Mesenteric fat pad (tissue), 1 donor: ENCODE measurements at places on chromosomes 7 and 10.

DNA sequence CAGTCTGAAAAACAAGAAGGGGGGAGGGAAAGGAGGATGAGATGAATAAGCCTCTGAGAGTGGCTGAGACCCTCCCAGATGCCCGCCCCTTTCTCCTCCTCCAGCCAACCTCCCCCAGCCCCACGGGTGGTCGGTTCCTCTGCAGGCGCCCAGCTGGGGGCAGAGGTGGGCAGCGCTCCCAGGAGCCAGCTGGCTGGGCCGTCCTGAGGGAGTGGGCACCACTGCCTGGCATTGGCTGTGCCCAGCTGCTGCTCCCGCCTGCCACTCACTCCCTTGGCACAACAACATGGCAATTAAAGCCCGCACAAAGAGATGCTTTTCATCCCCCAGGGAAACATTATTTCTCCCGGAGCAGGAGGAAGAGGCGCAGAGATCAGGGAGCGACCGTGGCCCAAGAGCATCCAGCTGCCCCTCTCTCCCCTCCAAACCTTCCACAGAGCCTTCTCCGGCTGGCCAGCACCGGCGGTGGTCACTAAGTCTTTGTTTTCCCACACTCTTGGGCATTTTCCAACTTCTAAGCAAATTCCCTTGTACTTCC, 107.2 kb downstream of the SPDYE5 start:
- no peak for DNase-seq

- DNase-seq, result no peak
These were observed 155.1 kb downstream of the ANK3 start for GRCh38 chr10:60234551-60234950.

GRCh38 chr10:130454543-130455000, 318.4 kb downstream of the GLRX3 start:
- peak; percentile 68 for DNase-seq

DNA sequence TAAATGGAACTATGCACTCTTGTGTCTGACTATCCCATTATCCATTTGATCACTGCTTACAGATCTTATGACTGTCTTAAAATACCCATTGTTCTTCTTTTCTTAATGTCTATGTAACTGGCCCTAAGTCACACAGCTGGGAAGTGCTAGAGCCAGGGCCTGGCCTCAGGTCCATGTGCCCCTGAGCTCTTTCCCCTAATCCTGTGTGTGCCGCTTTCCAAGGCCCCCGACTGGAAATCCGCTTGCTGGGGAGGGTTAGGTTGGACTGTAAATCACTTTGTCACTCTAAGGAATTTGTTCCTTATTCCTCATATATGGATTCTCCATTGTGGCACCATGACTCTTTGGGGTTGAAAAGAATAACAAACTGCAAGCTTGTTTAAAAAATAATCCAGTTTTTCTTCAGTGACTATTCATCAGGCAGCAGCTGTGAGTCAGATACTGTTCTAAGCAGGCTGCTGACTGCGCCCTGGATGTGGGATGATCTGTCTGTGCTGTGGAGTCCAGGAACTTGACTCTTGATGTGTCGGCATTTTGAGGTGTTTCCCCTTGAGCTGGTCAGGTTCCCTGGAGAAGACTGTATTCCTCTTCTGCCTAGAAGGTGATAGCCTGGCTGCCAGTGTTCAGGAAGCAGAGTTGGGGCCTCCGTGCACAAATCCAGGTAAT, 236.3 kb downstream of the SDK1 start:
- DNase-seq, result no peak

DNA sequence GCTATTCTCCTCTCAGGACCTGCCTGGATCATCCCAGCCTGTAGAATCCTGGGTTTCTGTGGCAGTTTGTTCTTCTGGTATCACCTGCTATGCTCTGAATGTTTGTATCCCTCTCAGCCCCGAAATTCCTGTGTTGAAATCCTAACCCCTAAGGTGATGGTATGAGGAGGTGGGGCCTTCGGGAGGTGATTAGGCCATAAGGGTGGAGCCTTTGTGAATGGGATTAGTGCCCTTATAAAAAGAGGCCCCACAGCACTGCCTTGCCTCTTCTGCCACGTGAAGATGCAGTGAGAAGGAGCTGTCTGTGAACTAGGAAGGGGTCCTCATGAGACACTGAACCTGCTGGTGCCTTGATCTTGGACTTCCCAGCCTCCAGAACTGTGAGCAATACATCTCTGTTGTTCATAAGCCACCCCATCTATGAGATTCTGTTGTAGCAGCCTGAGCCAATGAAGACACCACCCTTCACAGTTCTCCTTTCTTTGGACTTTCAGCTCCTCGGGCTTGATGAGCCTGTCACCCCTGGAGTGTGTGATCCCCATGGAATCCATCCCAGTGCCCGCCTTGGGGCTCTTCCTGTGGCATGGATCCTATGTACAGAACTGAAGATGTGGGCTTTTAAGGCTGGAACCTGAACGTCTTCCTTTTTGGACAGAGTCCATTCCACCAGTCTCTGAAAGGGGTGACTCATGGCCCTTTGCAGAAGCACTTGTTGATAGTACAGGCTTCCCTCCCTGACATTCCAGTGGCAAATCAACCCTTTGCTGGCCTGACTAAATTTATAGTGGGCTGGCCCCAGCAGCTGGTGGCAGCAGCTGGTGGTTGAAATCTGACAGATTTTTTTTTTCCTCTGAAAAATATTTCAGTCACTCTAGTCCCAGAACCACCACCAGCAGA, 138.0 kb downstream of the TACC2 start:
- DNase-seq, result no peak

GRCh38 chr7:92782236-92782635, 54.1 kb downstream of the CDK6 start:
- DNase-seq, result no peak

GRCh38 chr7:141014125-141014523, 628 bp downstream of the MRPS33 start:
- DNase-seq, result no peak

- DNase-seq, result no peak
These were observed 586.6 kb downstream of the SUGCT start for GRCh38 chr7:40721342-40721949.

DNA sequence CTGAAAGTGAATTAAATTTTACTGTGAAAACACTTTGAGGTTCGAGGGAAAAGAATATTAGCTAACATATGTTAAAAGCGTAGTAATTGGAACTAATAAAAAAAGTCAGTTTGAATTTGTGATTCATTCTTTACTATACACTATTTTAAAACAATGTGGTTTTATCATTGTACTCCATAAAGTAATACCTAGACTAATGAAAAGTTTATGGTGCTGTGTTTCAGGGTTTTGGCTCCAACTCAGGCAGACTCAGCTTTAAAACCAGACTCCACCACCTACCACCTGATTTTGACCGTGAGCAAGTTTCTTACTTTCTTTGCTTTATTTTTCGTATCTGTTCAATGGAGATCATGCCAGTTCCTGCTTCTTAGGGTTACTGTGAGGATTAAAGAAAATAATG, 9.2 kb upstream of the PRTFDC1 start:
- no peak for DNase-seq

GRCh38 chr10:34001831-34002230, 667.4 kb upstream of the NRP1 start:
- DNase-seq, result no peak

DNA sequence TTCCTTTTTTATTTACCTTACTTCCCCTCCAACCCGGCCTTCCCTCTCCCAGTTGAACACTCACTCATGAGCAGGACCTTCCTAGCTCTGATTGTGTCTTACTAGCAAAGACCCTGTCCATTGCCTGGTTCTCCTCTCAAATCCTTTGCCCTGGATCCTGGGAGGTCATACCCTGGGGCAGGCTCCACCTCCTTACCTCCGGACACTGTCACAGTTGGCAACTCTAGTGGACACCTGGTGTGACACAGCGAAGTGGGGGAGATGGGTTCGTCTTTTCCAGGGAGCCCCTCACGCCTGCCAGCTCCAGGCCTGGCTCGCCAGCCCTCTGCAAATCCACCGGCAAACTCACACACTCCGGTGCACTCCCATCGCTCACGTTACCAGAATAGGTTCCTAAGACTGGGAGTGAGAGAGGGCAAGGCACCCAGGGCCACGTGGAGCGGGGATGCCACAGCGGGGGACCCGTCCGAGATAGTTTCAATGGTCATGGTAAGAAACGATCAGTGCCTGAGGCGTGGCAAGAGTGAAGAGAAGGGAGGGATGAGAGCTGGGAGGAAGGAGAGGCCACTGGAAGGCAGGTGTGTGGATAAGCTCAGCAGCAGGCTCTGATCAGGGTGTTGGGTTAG, 30.9 kb upstream of the TMEM72 start:
- DNase-seq, result no peak

DNA sequence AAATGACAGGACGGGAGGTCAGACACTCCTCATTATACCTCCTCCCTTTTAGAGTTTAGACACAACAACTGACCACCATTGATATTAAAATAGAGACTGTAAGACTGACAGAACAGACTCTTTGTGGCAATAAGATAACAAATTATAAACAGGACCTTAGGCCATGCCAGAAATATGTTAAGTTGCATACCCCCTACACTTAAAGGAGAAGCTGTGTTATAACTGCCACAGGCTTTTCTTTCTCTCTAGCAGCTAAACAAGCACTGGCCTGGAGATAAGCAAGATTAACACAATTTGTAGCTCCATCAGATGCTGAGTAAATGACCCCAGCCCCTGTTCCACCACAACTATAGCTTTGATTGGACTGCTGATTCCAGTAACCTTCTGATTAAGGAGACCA, 10.5 kb upstream of the UNC5B start:
- no peak for DNase-seq

- no peak for DNase-seq
These were observed 485.8 kb downstream of the PLXNA4 start for GRCh38 chr7:132090444-132090843.

GRCh38 chr7:45086331-45087065, 2.3 kb downstream of the NACAD start:
- DNase-seq, result no peak

DNA sequence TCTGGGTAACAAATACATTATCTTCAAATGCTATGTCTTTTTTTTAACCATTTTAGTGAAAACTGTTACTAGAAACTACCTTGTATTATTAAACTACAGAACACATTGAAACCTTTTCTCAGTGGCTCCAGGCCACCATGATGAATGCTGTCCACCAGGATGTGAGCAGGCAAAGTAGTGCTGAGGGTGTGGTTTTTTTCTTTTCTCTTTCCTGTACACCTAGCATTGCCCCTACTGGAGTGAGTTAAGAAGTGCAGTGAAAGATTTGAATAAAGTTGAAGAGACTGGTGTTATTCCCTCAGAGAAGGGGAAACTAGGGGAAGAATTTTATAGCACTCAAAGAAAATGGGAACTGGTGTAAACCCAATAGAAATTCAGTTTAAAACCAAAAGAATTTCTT, 120.0 kb upstream of the SAMD8 start:
- DNase-seq, result no peak

DNA sequence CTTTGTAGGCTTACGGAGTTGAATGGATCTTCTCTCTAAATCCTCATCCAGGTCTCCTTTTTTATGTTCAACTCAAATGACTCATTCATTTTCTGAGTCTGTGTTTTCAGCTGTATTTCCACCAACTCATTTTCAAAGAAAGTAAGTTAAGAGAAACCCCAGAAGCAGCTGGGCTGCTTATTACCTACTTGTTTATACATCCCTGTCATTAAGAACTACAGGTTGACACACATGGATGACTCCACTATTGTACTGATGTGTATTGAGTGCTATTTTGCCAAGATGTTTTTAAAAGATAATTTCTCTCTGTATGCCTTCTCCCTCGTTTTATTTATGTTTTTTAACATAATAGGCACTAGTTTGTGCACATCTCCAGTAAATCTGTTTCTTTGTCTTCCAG, 41.9 kb downstream of the DGKI start:
- no peak for DNase-seq

GRCh38 chr7:4687956-4688355, 5.9 kb downstream of the FOXK1 start:
- DNase-seq, result no peak

DNA sequence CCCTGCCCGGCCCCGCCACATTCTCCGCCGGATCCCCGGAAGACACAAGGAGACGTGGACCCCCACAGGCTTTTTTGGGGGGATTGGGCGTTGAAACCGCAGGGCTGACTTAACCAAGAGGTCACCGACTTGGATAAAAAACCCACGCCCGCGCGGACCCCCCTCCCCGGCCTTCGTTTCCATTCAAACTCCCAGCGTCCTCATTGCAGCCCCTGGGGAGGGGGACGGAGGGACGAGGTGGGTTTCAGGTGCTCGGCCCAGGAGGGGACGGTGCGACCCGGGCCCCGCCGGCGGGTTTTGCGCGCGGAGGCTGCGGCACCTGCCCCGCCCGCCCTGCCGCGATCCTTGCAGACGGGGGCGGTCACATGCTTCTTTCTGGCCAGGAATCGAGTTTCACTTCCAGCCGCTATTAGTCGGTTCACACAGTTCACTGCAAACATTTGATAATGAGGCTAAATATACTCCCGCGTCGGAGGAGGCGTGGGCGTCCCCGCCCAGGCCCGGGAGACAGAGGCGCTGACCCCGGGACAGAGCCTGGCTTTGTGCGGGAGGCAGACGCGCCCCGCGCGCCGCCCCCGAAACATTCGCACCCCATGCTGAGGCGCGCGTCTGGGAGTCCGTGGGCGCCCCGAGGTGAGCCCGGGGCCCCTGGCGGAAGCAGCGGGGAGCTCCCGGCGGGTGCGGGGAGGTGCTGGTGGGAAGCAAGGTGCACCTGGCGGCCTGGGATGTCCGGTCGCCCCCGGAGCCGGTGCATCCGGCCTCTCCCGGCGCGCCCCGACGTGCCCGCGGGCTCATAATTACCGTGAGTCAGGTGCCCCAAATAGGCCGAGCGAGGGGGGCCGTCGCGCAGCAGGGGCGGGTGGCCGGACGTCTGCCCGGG, 2.7 kb upstream of the PDGFA start:
- no peak for DNase-seq

GRCh38 chr10:49408519-49409306, 12.8 kb upstream of the DRGX start:
- DNase-seq, result no peak

- DNase-seq, result no peak
These were observed at the start of gene ST8SIA6 for GRCh38 chr10:17454161-17455014. Gene ST8SIA6, minus strand, starts transcription at chr10:17454595. Its CDS starts 340 bp downstream, at chr10:17454255.

- no peak for DNase-seq
These were observed 123.9 kb downstream of the ADAM12 start for GRCh38 chr10:126264102-126265018.

GRCh38 chr7:31521336-31522010, 7.6 kb downstream of the ITPRID1 start:
- no peak for DNase-seq

- no peak for DNase-seq
These were observed 526.6 kb downstream of the GLRX3 start for GRCh38 chr10:130662775-130663174.

GRCh38 chr7:98617960-98618418, 904 bp downstream of the NPTX2 start:
- peak; percentile 82 for DNase-seq

- peak; percentile 67 for DNase-seq
These were observed 46.4 kb upstream of the FIGNL1 start for GRCh38 chr7:50496569-50496968.

DNA sequence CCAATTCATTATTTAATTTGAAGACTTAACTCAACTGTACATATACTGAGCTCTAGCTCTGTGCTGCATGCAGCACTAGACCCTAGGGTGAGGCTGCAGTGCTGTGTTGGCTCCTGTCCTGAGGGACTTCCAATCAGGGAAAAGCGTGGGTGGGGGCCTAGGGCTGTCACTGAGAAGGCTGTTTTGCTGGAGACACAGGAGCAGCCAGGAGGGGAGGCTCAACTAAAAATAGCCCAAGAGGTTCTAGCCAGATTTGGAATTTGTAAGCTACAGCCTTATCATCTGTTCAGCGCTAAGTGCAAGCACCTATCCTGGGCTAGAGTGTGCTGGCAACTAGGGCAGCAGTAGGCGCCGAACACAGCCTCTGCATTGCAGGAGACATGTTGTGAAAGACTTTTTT, 121.1 kb downstream of the VWC2 start:
- DNase-seq, result no peak
